Epithelial cell of alveolus of lung (primary cell): ENCODE measurements at places on chromosomes 16 and 17. TPM values are rescaled to one million over a fixed set of nuclear protein-coding genes. Genes with fewer than 3 reads are reported as not detected.

ZC3H18 gene
- 13.1 and 23.2 TPM in 2 replicates for total RNA-seq

SLC35G3 gene
- total RNA-seq: not detected in 2 replicates

PPP1R27 gene
- not detected in 2 replicates for total RNA-seq

NTN3 gene
- 0.13 and 1.2 TPM in 2 replicates for total RNA-seq

NOXO1 gene
- total RNA-seq: not detected in 2 replicates

NPIPA2 gene
- total RNA-seq: not detected in 2 replicates

MRC2 gene
- 228 and 335 TPM in 2 replicates for total RNA-seq

TEFM gene
- 7.0 and 16.1 TPM in 2 replicates for total RNA-seq
